ENCODE measurements at places on chromosomes 5 and 9. TPM values are rescaled to one million over a fixed set of nuclear protein-coding genes. Genes with fewer than 3 reads are reported as not detected.
A peak's percentile ranks its signal among the peaks of the same experiment; 100 is the strongest.

The HMMR gene
- polyA plus RNA-seq, result 7.2 TPM

The FOXD4L3 gene
- polyA plus RNA-seq, result not detected

GRCh38 chr9:105359892-105360291 lies 87.9 kb upstream of the FSD1L start:
- DNase-seq, result no peak

The AK3 gene
- polyA plus RNA-seq, result 43.6 TPM

DNA sequence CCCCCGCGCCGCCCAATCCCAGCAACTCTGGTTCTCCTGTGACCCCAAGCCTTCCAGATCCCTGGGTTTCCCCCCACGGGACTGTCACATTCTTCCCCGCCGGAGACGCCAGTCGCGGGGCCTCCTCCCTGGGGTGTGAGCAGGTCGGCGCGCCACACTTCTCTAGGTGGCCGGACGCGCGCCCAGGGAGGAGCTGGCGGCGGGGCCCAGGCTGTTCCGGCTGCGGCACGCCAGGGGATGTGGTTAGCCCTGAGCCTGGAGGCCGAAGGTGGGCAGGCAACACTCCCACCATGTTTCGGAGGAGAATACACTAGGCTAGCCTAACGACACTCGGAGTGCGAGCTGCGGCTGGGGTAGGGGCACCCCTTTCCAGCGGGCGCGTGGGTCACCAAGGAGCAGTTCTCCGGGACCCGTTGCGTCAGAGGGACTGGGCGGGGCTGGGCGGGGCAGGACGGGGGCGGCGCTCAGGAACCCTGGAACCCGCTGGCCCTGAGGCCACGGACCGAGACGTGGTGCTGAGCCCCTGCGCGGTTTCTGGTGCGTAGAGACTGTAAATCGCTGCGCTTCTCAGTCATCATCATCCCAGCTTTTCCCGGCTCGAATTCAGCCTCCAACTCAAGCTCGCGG lies at the start of gene SLC27A6:
TSS of gene SLC27A6 (plus strand) at position 478 of the 627 bp plus-strand sequence. CDS start 650 bp downstream, outside the sequence.
- peak; percentile 9 for DNase-seq

- no peak for DNase-seq
Measured at GRCh38 chr9:135305546-135306180, 173.9 kb upstream of the PPP1R26 start.

The PRR16 gene
- 28.0 TPM for polyA plus RNA-seq

The ANKRD34B gene
- 0.08 TPM for polyA plus RNA-seq

DNA sequence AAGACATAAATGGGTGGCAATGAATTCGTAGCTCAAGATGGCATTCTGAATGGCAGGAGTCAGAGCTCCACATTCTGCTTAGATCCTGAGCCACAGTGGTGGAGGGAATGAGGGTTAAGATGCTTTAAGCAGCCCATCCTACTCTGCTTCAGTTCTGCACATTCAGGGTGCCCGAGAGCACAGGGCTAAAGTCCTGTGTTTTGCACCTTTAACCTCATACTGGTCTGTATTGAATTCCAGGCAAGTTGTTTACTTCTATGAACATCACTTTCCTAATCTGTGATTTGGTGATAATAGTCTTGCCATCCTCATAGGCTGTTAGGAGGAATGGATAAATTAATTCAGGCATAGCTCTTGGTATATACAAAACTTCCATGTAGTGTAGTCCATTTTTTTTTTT lies 321.6 kb upstream of the CD180 start:
- no peak for DNase-seq

GRCh38 chr9:72390907-72391306 lies 25.9 kb upstream of the ZFAND5 start:
- DNase-seq, result no peak

The NOXA1 gene
- 4.2 TPM for polyA plus RNA-seq

DNA sequence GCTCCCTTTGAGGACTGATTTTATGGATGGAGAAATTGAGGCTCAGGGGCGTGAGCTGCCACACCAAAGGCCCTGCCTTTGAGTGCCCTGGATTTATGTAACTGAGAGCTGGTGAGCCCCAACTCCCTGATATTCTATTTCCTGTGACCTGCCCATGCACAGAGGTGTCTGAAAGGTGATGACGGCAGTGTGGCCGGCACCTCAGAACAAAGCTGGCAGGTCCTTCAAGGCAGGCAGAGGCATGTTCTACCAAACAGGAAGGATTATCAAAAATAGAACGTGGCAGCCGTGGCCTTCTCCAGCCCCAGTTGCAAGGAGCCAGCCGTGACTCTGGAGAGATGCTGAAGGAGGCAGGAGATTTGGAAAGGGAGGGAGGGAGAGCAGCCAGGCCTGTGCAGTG lies 36.2 kb downstream of the INSYN2B start:
- DNase-seq, result no peak

- no peak for DNase-seq
Measured at GRCh38 chr5:56640763-56641406, 174.5 kb upstream of the MAP3K1 start.

The SETD9 gene
- polyA plus RNA-seq, result 9.6 TPM

DNA sequence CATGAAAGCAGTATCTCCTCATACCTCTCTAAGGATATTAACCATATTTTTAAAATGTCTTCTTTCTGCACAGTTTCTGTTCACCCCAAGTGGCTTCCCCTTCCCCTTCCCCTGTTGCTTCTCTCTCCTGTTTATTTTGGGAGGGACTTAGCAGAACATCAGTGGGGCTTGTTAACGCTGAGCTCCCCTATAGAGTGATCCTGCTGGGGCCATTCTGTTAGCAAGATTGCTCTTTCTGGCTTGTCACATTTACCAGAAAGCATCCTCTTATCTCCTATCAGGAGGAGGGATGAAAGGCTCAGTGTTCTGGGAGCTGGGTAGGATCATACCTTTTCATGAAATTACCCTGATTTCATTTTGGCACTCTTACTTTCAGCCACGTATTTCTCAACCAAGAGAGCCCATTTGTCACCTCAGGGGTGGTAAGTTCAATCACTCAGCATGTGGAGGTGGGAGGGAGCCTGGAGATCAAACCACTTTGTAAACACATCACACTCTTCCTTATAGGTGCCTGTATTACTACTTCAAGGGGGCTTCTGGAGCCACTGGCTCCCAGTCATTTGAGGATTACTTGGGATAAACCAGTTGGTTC lies 16.7 kb downstream of the NXNL2 start:
- DNase-seq, result no peak

DNA sequence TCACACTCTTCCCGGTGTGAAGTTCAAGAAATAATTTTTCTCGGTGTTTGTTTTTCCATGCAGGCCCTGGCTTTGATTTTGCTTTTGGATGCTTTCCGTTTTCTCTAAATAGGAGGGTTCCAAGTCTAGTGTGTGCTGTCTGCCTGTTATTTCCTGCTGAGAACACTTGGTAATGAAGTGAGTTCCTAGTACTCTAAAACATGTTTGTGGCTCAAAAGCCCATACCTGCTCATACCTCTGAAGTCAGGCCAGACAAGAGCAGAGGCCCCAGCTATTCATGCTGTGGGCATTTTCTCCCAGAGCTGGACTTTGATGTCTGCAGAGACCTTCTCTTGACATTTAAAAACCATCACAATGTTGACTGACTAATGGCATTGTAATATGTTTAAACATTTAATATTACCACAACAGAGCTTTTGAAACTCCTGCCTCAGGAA lies 211.2 kb downstream of the GOLPH3 start:
- DNase-seq, result peak; percentile 49

- no peak for DNase-seq
Measured at GRCh38 chr9:100217536-100217935, 118.5 kb downstream of the INVS start.

GRCh38 chr5:43555895-43556606 lies 826 bp downstream of the PAIP1 start:
- peak; percentile 48 for DNase-seq

The PCDHGB1 gene
- 0.45 TPM for polyA plus RNA-seq

- no peak for DNase-seq
Measured at GRCh38 chr5:151675611-151676313, 11.0 kb downstream of the SPARC start.

The NLN gene
- 20.2 TPM for polyA plus RNA-seq

DNA sequence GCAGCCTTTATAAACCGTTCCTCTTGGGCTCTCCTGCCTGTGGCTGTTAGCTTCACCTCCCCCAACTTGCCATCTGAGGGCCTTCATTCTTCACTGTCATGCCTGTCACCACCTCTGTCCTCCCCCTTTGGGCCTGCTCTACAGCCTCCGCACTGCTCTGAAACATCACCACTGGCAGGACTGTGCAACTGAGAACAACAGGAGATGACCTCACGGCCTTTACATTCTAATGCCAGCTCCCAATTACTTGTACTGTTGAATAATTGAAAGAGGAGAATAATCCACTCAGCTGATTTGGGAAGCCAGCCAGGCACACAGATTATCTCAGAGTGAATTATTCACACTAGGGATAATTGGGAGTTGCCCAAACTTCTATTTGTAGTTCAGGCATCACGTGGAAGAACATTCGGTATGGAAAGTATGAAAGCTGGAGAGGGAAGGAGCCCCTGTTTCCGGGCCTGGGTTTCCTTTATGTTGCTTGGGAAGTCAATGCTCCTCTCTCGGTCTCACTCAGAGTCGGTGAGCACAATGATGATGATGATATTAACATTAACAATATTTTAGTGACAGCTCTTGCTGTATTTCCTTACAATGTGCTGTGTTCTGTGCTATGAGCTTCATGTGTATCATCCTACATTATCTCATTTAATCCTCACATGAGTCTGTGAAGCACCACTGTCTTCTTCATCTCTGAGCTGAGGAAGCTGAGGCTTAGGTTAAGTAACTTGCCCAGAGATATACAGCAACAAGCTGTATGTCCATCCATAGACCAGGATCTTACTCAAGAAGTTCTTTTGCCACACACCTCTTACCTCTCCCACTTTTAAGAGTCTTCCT lies 99.3 kb upstream of the LRRTM2 start:
- peak; percentile 50 for DNase-seq

The HRCT1 gene
- 0.83 TPM for polyA plus RNA-seq

DNA sequence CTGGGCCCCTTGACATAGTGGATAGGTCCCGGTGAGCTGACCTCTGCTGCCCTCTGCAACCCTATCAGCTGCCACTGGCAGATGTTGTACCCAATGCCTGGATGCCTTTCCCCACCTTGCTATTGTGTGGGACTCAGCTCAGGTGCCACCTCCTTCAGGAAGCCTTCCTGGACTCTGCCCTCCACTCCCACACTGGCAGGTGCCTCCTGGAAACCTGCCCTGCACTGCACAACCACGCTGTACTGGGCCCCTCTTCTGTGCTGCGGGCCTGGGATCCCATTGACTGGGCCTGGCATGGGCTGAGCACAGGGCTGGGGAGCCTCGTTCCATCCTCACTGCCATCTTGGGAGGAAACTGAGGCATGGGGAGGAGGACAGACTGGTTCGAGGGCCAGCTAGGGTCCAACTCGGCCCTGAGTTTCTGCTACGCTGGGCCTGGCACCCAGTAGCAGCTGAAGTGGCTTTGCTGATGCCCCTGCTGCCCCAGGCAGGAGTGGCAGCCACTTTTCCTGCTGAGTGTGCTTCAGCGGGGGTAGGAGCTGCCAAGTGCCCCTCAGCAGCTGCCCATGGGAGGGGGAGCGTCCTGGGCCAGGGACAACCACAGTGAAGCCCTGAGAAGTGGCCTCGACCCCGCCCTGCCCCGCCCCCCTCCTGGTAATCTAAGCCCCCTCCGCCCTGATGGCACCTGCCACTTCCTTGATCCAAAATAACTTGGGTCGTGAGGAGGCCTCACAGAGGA lies 1.3 kb downstream of the AK1 start:
- DNase-seq, result peak; percentile 34

GRCh38 chr9:21504113-21504512 lies 22.0 kb upstream of the IFNE start:
- DNase-seq, result no peak

The SPATA9 gene
- 1.4 TPM for polyA plus RNA-seq

The FBP2 gene
- 86.4 TPM for polyA plus RNA-seq

GRCh38 chr9:37082214-37082765 lies 38.1 kb upstream of the ZCCHC7 start:
- no peak for DNase-seq

GRCh38 chr9:118651511-118651910 lies 717.7 kb downstream of the BRINP1 start:
- no peak for DNase-seq

The GARIN3 gene
- not detected for polyA plus RNA-seq

DNA sequence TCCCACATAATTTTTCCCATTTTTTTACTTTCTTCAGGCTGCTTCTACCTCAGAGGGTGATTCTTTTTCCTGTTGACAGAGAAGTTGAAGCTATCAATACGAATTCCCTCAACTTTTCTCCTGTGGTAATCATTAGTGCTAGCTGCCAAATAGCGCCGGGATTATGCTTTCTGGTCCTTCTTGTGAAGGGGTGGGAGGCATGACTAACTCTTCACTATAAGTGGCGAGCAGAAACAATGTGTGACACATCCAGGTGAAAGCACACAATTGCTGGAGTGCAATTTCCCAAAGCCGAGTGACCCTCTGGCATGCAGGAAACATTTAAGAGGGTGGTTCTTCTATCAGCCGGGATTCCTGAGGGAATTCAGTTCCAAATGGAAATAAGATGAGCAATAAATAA lies 56.0 kb downstream of the TRPC7 start:
- no peak for DNase-seq

- DNase-seq, result no peak
Measured at GRCh38 chr9:93670208-93671019, 94.0 kb downstream of the PHF2 start.

The CCL28 gene
- polyA plus RNA-seq, result 0.17 TPM

Data from hindlimb muscle (tissue), 1 donor.